ENCODE measurements at places on chromosomes 2 and 18.

DNA sequence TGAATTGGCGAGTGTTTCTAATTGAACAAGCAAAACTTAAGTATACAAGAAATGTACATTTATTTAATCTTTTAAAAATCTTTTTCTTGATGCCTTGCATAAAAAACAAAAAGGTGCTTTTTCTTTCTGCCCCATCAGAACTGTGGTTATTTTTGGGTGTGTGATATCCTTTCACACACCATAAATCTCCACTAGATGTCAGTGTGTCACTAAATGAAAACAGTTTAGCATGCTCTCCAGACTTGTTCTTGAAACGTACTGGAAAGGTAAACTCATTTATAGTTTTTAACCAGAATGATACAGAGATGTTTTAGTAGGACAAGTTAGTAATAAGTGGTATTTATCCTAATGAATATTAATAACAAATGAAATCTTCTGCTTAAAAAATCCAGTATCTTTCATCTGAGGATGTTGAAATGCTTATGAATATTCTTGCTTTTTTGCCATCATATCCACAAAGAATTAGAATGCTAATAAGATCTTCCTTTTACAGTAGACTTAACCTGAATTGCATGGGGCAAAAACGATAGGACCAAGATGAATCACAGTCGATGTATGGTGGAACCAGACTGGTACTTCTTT is 96.8 kb downstream of the UBE2E3 start:
- no peak for DNase-seq

GRCh38 chr2:129605646-129606045 is 373.8 kb upstream of the RAB6C start:
- DNase-seq: no peak

GRCh38 chr2:135299165-135299564 is 231.9 kb downstream of the ZRANB3 start:
- DNase-seq: no peak

- no peak for DNase-seq
Observed at GRCh38 chr2:152336119-152336853, 1.3 kb downstream of the FMNL2 start.

GRCh38 chr2:210727549-210727948 is 171.2 kb downstream of the CPS1 start:
- DNase-seq: no peak

GRCh38 chr2:54081574-54081973 is 33.8 kb upstream of the ACYP2 start:
- no peak for DNase-seq

DNA sequence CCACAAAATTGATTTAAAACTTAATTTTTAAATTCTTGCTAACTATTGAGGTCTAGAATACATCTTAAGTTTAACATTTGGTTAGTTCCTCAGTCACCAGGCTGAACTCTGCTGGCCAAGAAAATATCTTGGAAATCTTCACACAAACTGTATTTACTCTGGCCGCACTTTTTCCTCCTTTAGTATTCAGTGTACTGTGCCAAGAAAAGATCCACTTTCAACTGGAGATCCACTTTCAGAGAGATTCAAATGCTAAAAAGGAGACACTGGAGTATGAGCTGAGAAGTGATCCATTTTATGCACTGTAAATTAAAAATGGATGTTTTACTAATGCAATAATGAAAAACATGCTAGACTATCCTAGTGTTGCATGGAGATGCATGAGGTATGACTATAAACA is 98.1 kb downstream of the ANTXR1 start:
- DNase-seq: no peak
